Muscle of leg (tissue), 16 donors: ENCODE measurements at places on chromosomes 6 and 20.

- DNase-seq = peak; percentile 58
Observed at GRCh38 chr6:113496166-113496565, 361.0 kb upstream of the MARCKS start.

DNA sequence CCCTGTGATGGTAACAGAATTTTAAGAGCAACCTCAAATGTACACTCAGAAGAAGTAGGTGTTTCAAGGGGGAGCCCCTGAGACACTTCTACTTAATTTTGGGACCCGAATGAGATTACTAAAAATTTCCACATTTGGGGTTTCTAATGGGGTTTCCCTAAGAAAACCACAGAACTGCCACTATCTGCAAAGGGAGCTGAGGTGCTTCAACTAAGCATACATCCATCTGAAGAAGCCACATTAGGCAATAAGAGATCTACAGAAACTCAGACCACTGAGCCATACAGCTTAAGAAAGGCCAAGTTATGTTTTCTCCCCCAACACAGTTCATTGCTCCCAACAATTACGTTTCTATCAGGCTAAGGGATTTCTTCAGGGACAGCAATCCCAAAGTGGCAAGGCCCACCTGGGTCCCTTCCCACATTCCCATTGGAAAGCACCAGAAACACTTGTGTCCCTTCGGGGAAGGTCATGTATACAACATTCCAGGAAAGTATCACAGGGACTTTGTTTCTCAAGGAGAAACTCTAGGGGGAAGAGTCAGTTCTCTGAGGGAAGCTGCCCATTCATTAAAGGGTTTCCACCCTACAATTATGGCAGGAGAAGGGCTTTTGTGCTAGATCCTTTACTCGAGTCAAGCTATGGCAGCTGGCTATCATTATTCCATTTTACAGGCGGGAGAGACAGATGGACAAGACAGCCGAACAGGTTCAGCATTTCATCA is 5.0 kb downstream of the BCL2L1 start:
- DNase-seq = no peak

- DNase-seq = peak; percentile 46
Observed at GRCh38 chr20:14197097-14197496, 140.3 kb downstream of the FLRT3 start.

DNA sequence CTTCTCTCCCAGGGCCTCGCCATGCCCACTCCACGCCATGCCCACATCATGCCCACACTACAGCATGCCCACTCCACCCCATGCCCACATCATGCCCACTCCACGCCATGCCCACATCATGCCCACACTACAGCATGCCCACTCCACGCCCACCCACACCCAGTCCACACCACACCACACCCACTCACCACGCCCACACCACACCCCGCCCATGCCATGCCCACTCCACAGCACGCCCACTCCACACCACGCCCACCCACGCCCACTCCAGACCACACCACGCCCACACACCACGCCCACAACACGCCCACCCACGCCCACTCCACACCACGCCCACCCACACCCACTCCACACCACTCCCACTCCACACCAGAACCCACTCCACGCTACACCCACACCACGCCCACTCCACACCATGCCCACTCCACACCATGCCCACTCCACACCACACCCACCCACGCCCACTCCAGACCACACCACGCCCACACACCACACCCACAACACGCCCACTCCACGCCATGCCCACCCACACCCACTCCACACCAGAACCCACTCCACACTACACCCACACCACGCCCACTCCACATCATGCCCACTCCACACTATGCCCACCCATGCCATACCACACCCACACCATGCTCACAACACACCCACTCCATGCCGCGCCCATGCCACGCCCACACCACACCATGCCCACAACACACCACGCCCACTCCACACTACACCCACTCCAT is 88.6 kb downstream of the ERMARD start:
- DNase-seq = no peak

DNA sequence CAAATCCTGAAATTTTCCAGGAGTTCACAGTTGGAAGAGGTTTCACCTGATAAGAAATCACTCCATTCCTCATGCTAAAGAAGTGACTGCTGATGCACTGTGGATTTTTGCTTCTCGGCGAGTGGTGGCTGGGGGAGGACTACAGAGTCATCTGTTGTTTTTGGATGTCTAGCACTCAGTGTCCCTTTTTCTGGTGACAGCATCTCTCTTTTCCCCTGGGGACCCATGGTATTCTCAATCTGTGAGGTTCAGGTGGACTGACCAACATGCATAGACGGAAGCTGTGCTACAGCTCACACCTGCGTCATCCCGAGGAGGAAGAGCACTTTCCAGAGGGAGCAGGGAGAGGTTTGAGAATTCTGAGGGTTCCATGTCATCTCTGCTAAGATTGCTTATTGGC is 42.7 kb upstream of the ZNF831 start:
- DNase-seq = no peak

- no peak for DNase-seq
Observed at GRCh38 chr20:53806683-53807401, 213.2 kb upstream of the ZNF217 start.

GRCh38 chr6:17972978-17973622 is 14.3 kb downstream of the KIF13A start:
- no peak for DNase-seq

DNA sequence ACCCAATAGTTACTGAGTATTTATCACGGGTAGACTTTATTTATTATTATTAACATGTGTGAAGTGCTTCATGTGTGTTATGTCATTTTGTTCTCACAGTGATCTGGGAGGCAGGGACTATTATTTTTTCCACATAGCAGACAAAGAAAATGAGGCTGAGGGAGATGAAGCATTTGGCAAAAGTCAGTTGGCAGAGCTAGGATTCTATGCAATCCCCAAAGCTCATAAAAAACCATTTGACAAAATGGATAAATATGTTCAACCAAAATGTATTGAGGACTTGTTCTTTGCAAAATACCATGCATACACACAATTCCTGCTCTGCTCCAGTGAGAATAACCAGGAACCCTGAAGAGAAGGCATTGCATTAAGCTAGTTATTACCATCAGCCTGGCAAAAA is 184.4 kb downstream of the HS3ST5 start:
- DNase-seq = peak; percentile 70

DNA sequence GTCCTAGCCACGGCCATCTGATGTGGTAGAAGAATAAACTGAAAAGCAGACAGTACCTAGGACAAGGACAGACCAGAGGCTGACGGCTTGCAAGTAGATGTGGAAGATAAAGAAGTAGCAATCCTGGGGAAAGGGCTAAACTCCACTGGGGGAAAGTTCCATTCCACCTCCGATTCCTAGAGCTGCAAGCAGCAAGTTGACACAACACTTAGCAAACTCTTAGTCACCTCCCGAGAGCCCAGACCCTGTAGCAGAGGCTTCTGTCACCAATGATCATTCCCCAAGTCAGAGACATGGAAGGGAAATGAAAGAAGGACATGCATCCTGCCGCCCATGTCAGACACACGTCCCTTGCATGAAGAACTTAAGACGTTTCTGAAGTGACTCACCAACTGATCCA is 99.2 kb upstream of the RPS6KA2 start:
- DNase-seq = no peak

DNA sequence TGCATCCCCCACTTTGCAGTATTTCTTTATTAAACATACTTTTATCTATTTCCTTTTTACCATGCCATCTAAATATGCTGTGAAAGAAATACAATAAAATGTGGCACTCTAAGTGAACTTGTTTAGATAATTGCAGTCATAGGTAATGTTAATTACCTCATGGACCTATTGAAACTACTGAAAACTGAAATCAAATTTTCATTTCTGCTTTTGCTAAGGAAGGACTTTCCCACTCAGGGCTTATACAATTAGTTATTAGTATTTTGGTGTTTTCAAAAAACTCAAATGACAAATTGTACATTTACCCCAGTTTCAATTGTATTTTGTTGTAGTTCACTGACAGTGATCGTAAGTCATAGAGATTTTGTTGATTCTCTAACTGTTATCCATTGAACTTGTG is 88.4 kb downstream of the ID4 start:
- DNase-seq = no peak

DNA sequence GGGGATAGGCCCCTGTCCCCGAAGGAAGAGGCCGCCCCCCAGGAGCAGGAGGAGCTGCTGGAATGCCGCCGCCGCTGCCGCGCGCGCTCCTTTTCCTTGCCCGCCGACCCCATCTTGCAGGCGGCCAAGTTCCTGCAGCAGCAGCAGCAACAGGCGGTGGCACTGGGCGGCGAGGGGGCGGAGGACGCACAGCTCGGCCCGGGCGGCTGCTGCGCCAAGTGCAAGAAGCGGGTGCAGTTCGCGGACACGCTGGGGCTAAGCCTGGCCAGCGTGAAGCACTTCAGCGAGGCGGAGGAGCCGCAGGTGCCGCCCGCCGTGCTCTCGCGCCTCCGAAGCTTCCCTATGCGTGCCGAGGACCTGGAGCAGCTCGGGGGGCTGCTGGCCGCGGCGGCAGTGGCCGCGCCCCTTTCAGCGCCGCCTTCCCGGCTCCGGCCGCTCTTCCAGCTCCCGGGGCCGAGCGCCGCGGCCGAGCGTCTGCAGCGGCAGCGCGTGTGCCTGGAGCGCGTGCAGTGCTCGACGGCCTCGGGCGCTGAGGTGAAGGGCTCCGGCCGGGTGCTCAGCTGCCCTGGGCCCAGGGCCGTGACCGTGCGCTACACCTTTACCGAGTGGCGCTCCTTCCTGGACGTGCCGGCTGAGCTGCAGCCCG is 630 bp downstream of the PPP1R3G start:
- DNase-seq = peak; percentile 66

GRCh38 chr6:37021356-37022129 is 16.1 kb downstream of the FGD2 start:
- DNase-seq = peak; percentile 58

DNA sequence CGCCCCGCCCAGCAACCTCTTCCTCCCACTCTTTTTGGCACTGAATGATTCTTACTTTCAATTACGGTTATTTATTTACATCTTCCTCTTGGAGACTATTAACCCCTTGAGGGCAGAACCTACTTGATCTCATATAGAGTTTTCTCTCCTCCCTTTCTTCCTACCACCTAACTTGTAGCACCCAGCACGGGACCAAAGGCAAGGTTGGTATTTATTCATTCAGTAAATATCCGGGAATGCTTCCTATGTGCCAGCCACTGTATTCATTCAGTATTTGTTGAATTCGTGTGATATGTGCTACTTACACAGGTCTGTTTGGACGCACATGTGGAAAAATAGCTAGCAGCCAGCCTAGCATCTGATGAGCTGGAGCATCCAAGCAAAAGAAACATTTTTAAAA is 1.3 kb upstream of the CNKSR3 start:
- peak; percentile 66 for DNase-seq

DNA sequence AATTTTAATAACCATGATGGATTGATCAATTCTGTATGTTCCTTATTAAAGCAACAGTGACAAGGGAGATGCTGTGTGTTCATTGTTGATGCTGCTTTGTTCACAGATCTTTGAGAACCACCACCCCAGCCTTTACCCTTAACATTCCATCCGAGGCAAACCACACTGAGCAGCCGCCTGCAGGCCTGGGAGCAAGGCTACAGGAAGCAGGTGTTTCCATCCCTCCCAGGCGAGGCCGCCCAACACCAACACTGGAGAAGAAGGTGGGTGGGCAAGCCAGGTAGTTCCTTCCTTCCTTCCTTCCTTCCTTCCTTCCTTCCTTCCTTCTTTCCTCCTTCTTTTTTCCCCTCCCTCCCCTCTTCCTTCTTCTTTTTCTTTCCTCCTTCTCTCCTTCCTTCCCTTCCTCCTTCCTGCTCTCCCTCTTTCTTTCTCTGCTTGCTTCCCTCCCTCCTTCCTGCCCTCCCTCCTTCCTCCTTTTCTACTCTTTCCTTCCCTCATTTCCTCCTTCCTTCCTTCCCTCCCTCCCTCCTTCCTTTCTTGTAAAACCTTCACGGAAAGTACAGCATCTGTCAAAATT is 13.7 kb downstream of the TTLL2 start:
- DNase-seq = no peak

DNA sequence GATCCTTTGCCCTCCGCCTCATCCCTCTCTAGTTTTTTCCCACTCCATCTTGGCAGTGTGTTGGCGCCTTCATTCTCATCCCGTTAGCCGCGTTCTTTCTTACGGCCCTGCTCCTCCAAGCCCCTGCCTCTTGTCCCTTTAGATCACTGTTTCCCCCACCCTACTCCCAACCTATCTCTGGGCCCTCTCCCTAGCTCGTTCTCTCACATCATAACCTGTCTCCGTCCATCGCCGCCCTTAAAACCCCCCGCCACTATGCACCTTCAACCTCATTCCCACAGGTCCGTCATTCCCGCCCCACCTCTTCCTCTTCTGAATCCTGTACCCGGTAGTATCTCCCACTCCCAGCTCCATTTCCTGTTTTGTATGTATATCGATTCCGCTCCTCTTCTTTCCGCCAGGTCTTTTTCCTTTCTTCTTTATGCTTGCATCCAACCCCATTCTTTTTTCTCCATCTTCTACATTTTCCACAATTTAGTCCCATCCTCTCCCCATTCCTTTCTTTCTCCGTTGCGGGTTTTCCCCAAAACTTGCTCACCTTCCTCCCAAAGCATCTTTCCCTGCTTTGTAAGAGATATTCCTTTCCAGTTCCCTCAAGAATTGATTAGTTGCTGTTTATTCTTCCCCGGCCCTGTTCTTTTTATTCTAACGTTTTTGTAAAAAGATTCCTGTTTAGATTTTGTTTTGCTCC is 671 bp downstream of the EFHC1 start:
- DNase-seq = peak; percentile 70

DNA sequence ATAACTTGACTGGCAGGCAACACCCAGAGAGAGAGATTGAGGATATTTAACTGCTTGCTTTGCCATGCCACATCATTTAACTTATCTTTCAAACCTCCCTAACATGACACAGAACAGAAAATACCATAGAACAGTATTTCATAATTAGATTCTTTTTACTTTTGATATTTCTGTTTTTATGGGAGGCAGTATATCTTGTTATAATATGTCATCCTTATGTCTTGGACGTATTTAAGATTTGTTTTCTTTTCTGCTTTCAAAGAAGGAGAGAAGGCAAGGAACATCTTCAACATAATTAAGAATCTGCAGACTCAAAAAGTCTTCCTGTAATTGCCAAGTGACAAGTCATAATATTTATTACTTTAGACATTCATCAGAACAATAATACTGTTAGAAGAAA is 1283.7 kb downstream of the GRIK2 start:
- DNase-seq = no peak

GRCh38 chr20:38604873-38605303 is 3.3 kb downstream of the ARHGAP40 start:
- no peak for DNase-seq

GRCh38 chr6:32370505-32370904 is 1.2 kb downstream of the TSBP1 start:
- DNase-seq = no peak

GRCh38 chr6:158756126-158756525 is 63.0 kb downstream of the EZR start:
- DNase-seq = no peak

DNA sequence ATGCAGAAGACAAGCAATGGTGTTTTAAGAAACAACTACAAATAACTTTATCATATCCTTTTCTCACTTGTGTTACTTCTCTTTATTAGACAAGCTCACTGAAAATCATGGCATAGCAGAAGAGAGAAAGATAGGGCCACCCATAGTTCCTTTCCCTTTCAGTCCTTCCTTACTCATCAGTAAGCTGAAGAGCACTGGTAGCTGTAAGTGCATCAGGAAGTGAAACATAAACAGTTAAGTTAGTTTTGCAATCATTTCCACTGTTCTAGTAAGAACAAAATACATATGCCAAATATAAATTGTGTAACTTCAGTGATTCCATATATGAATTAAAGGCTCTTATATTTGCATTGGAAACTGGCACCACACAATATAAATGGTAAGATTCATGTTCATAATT is 220.1 kb downstream of the HACE1 start:
- peak; percentile 63 for DNase-seq

- no peak for DNase-seq
Observed at GRCh38 chr20:61978491-61978890, 87.2 kb downstream of the TAF4 start.

GRCh38 chr6:115270953-115271352 is 789.7 kb downstream of the FRK start:
- peak; percentile 45 for DNase-seq
